Suprapubic skin (tissue), 4 donors: ENCODE measurements at places on chromosomes 2 and 18. TPM values are rescaled to one million over a fixed set of nuclear protein-coding genes. Genes with fewer than 3 reads are reported as not detected.

Gene STARD6
- total RNA-seq, result not detected

Gene LIPG
- 9.9 TPM for total RNA-seq

DNA sequence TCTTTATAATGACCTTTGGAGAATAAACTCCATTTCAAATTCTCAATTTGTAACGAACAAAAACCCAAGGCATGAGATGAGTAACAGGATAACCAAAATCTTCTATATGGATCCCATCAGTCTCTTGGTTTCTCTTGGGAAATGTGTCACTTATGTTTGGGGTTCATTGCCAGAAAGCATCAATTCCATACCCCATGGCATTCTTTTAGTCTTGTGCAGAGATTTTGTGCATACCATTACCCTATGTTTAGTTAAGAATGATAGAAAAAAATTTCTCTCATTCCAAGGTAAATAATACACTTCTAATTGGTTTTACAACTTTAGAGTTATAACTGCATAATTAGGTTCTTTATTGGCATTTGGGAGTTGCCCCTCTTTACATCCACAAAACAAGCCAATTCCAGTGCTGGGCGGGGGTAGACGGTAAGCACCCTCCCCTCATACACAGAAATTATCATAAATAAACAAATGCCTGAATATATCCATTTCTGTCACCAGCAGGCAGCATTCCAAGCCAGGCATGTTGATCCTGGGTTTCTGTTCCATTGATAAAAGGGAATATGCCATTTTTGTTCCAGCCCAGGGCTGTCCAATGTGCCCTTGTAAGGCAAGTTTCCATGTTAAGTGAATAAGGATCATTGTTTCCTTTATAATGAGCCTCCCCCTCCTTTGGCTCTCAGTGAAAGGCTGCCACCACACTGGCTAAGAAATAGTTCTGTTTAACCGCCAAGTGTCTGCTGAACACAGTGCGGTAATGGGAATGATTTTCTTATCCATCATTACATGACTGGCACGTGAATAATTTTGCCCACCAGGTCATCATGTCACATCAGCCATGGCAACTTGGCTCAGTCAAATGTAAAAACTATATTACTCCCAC lies 680.1 kb upstream of the ZEB2 start:
- no peak for DNase-seq

DNA sequence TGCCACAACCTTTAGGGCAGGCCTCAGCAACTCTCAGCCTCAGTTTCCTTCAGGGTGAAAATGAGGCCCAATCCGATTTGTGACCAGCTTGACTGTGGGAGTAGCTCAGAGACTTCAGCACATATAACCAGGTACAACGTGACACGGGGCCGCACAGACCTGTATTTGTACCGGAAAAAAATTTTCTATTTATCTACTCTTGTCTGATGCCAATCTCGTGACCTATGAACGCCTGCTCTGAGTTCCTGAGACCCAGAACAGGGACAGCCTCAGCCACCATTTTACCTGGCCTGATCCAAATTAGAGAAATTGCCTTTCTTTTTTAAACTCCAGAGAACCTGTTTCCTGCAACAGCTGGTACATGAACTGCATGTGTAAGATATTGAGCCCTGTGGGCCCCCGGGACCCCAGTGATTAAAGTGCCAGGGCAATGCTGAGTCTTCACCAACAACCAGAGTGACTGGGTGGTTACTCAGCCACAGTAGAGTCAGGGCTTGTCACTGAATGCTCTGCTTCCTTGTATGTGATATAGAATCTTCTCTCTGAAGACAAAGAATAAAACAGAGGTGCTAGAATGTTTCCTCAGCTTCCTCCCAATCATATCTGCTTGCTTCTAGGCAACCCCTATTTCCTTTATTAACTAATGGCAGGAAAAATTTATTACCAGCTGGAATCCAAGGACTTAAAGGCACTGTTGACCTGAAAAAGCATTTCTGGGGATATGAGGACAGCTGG lies 47.8 kb upstream of the FZD7 start:
- no peak for DNase-seq

DNA sequence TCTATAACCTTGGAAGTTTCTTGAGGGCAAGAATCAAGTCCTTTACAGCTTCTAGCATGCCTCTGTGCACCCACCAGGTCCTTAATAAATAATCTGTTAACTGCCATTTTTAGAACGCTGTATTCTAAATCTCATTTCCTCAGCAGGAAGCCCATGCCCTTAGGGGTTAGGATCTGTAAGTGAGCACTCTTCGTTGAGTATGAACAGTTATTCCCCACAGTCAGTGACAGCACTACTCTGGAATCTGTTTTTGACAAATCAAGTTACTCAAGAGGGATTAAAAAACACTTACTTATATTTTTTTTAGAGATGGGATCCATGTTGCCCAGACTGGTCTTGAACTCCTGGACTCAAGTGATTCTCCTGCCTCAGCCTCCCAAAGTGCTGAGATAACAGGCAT lies 14.6 kb downstream of the PAIP2B start:
- DNase-seq, result no peak

- DNase-seq, result no peak
Observed at GRCh38 chr2:3778851-3779495, 75.6 kb downstream of the DCDC2C start.

Gene PLGLB1
- total RNA-seq, result 20.7 TPM

Gene ZSWIM2
- total RNA-seq, result not detected

DNA sequence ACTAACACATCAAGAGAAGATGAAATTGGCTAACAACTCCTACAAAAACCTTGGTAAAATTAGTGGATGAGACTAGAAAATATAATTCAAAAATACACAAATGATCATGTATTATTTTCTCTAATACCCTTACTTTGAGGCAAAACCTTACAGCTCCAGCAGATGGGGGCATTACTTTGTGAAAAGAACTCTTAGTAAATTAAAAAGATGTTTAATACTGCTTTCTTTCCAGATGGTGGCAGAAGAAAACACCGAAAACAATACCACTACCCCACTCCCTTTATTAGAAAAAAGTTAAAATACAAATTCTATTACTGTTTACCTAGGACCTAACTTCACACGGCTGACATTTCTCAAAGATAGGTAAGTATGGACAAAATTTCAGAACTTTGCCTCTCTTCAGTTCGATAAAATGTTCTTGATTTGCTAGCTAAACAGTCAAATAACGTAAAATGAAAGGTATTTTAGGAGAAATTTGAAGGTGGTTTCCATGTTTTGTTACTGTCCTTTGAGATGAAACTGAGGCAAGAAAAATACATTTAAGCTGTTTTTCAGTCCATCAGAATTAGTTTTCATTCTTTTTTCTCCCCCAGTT lies 30.6 kb downstream of the ORC4 start:
- DNase-seq, result no peak

DNA sequence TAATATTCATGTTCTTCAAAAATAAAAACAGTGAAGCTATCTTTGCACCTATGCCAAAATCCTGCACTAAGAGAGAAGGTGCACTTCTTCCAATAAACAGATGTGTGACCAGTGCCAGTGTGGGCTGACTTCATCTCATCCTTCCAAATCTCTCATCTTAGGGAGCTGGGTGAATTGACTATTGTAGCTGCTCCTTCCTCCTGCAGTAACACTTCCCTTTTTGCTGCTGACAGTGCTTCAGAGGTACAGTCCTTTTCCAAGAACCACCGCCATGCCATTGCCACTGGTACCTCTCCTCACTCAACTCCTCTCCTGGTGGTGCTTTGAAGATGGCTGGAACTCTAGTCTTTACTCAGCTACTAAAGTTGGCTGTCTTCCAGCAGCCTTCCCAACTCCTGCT lies 42.1 kb upstream of the ARHGAP25 start:
- no peak for DNase-seq
